Choroid plexus epithelial cell (primary cell): ENCODE measurements at places on chromosomes 6 and 20.

- no peak for DNase-seq
These were observed 79.8 kb upstream of the TENT5A start for GRCh38 chr6:81832304-81832703.

- no peak for DNase-seq
These were observed 3.1 kb downstream of the LAMP5 start for GRCh38 chr20:9517297-9518162.

DNA sequence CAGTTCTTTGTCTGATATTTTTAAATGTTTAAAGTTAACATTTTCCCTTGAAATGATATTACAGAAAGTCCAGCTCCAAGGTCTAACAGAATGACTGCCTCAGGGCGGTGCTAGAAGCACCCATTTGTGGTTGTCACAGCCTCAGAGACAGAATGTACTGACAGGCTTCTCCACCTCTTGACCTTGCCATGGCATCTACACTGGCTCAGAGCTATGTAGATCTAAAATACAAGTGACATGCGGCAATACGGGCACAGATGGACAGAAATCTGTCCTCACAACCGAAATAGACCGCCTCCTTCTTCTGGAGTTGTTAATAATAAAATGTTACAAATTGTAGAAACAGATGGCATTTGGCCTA lies 167.2 kb upstream of the THEMIS start:
- no peak for DNase-seq

DNA sequence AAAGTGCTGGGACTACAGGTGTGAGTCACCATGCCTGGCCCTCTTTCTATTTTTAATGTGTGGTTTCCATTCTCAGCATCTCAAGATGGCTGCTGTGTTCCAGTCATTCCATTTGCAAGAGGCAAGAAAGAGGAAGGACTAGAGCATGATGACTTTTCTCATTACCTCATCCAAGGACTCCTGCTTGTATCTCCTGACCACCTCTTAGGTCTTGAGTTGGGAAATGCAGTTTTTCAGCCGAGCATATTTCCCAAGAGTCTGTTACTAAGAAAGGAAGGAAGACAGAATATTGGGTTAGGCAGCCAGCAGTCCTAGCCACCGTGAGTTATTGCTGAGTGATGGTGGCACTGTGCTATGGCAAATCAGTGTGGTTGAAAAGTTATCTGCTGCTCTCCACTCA lies 108.4 kb upstream of the INSM1 start:
- no peak for DNase-seq

- DNase-seq, result no peak
These were observed 112.8 kb downstream of the ARHGAP18 start for GRCh38 chr6:129597023-129597713.

GRCh38 chr20:50153153-50153499 lies 397 bp downstream of the PEDS1 start:
- no peak for DNase-seq

DNA sequence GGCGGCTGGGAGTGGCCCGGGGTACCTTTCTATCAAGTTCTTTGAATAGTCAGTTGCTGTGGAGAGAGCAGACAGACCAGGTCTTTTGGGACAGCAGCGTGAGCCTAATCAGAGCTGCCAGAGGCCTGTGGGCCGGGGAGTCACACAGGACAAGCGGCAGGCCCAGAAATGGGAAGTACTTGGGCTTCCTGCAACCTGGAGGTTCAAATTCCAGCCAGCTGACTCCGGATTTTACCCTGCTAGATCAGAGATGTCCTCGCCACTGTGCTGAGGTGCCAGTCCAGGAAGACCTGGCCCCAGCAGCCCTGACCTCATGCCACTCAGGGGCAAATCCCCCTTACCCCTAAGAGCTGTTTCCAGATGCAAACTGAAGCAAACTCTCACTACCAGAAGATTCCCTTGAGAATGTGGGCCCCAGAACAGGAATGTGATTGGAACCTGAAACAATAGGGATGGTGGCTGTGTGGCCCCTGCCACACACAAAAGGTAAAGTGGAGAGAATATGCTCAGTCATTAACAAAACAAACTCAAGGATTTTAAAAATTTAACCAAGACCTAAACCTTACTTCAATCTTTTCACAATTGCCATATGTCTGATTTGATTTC lies 9.7 kb downstream of the BEND3 start:
- DNase-seq, result no peak

- DNase-seq, result peak; percentile 84
These were observed 75.2 kb downstream of the STXBP5 start for GRCh38 chr6:147279427-147279826.

GRCh38 chr20:64077094-64077493 lies 2.2 kb downstream of the RGS19 start:
- no peak for DNase-seq

DNA sequence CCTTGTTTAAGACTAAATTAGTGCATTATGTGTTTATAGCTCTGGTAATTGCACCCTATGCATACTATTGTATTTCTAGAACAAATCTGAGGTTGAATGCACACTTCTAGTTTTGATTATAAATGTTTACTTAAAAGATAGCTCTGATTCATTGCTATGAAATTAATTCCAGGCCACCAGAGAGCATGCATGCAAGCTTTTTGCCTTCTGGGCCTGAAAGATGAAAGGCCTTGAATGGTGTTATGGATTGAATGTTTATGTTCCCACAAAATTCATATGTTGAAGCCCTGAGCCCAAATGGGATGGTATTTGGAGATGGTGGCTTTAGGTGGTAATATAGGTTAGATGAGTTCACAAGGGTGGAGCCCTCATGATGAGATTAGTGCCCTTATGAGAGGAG lies 695.0 kb upstream of the MAP3K7 start:
- DNase-seq, result no peak

GRCh38 chr20:57199656-57200405 lies 66.6 kb downstream of the BMP7 start:
- no peak for DNase-seq

DNA sequence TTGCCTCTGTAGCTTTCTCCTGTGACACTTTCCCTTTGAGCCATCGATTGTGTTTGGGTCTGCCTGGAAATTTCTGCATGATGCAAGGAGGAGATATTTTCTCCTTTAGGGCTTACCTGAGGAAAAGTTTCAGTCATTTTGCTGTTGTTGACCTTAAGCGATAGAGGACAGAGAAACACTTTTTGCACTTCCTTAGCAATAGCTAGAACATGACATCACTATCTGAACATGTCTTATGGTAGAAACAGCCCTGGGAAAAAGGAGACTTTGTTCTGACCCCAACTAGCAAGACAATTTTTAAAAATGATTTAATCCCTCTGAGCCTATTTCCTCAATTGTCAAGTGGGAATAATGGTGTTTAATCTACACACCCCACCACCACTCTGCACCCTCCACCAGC lies 9.7 kb upstream of the FILIP1 start:
- peak; percentile 82 for DNase-seq

- DNase-seq, result peak; percentile 33
These were observed 60.9 kb downstream of the TFAP2C start for GRCh38 chr20:56689852-56690485.

DNA sequence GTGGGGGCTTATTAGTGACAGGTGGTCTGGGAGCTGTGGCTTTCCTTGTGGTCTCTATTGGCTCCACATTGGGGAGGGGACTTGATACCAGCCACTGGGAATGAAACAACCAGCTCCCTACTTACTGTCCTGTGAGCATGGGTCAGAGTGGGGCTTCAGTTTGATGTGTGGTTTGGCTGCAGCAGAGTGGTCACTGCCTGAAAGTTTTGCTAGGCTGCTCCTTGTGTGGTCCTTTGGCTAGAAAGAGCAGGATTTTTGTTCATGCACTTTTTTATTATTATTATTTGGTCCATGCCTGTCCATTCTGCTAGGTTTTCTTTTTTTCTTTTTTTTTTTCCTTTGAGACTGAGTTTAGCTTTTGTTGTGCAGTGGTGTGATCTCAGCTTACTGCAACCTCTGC lies 7.5 kb upstream of the TMEM14B start:
- no peak for DNase-seq

GRCh38 chr6:74853991-74854390 lies 351.9 kb downstream of the COL12A1 start:
- DNase-seq, result no peak

- DNase-seq, result no peak
These were observed 19.5 kb downstream of the NDUFAF4 start for GRCh38 chr6:96878143-96878542.

GRCh38 chr6:147211831-147212230 lies 7.6 kb downstream of the STXBP5 start:
- no peak for DNase-seq

- peak; percentile 41 for DNase-seq
These were observed 40.1 kb downstream of the TBPL1 start for GRCh38 chr6:133992992-133993680.

DNA sequence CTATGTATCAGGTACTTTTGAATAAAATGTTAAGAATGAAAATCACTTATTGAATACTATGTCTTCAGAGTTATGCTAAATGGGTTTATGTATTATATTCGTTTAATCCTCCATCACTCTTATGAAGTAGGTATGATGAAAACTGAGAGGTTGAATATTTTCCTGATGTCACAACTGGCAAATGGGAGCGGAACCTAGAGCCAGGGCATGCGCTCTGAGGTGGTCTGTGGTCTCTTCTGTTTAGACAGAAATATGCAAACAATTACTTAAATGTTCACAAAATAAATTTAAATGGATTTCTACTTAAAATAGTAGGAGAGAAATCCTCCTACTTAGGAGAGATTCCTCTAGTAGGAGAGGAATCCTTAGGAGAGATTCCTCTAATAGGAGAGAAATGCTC lies 21.3 kb upstream of the UTRN start:
- DNase-seq, result peak; percentile 33

DNA sequence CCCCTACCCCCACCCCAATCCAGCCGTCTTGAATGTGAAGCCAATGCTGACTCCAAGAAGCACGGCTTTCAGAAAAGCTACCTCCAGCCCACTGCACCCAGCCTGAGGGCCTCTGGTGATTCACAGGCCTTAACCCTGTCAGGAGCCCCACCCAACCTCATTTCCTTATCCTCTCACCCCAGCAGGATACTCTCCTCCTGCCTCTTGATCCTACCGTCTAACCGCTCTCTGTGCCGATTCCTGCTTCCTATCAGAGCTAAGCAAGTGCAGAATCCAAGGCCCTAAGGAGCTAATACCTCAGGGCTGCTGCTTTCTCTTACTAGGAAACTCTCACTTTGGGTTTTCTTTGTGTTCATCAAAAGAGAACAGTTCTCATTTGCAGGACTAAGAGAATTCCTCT lies 47.2 kb downstream of the TRERF1 start:
- DNase-seq, result peak; percentile 63

DNA sequence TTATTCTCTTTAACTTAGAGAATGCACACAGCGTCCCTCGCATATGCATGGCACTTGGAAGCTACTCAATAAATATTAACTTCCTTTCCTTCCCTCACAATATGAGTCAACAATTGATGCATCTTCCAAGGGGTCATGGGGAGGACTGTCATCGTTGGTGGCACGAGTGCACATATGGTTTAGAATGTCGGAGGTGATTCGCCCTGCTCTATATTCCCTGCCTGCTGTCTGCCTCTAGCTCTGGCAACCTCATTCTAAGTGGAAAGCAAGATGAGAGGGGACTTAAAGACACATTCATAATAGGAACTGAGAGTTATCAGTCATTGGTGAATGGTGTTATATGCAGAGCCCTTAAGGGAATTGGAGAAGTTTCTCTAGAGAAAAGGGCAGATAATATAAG lies 44.6 kb downstream of the MAK start:
- DNase-seq, result no peak

DNA sequence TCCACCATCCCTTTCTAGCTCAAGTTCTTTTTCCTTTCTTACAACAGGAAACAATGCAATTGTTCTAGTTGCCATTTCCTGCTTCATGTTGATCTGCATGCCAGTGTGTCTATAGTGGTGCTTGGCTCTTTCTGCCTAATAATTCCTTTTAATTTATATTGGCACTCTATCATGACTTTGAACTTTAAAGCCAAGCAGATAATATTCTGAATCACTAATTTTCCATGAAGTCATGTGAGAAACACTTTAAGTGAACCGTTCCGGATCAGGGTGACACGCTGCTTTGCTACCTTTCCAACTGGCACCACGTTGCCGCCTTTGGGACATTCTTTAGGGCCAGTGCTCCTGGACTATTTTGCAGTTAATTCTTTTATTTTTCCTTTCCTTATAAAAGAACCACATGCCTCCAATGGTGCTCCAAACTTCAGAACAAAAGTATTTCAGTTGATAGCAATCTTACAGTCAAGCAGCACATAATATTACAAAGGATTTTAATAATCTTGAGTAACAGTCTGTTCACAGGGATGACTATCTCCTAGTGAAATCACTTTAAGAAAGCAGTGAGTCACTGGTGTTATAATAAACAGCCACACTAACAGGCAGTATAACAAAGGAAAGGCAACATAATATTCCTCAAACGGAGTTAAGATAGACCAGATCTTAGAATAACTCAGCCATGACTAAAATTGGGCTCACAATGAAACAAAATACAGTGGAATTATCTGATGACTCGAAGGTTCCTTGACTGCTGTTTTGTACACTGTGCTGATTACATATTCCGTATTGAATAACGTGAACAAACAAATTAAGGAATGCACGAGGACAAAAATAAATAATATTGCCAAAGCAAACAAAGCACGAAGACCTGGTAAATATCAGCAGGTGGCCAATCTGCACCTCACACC lies 19.0 kb upstream of the BLOC1S5 start:
- DNase-seq, result peak; percentile 89

DNA sequence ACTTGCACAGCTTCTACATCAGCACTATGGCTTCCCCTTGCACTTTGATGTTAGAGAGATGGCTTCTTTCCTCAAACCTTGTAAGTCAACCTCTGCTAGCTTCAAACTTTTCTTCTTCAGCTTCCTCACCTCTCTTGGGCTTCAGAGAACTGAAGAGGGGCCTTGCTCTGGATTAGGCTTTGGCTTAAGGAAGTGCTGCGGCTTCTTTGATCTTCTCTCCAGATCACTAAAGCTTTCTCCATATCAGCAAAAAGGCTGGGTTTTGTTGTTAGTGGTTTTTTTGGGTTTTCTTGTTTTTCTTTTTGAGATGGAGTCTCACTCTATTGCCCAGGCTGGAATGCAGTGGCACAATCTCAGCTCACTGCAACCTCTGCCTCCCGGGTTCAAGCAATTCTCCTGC lies 24.0 kb downstream of the CDK5RAP1 start:
- DNase-seq, result no peak

GRCh38 chr20:9534025-9534424 lies 19.6 kb downstream of the LAMP5 start:
- no peak for DNase-seq

- DNase-seq, result peak; percentile 52
These were observed 19.7 kb downstream of the GTPBP2 start for GRCh38 chr6:43609402-43609801.

- DNase-seq, result no peak
These were observed 20.6 kb downstream of the FKBP5 start for GRCh38 chr6:35668096-35668495.

DNA sequence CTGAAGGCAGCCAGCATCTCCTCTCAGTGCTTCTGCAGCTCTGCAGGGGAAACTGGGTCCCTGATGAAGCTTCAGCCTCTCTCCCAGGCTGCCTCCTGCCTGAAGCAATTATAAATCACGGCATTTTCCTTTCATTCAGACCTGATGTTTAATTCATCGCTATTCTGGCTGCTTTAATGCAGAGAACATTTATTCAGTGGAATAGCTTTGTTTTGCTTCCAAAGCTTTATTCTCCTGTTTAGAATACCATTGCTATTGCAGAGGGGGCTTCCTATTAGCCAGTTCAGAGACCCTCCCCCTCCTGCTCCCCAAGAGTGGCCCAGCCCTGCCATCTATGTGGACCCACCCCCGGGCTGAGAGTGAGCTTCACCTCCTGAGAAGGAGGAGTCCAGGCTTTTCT lies 255.6 kb downstream of the LRFN2 start:
- DNase-seq, result no peak

- no peak for DNase-seq
These were observed 115.6 kb downstream of the EPB41L2 start for GRCh38 chr6:130947464-130947863.

- DNase-seq, result no peak
These were observed 132.2 kb upstream of the RREB1 start for GRCh38 chr6:6975459-6976111.

- no peak for DNase-seq
These were observed 62.4 kb upstream of the RREB1 start for GRCh38 chr6:7045331-7045730.
